ENCODE measurements at places on chromosomes 16 and 17.

GRCh38 chr16:83878838-83879237, 20.1 kb upstream of the MLYCD start:
- DNase-seq, result no peak

- no peak for DNase-seq
These were observed 7.0 kb upstream of the ANKFY1 start for GRCh38 chr17:4270736-4271135.

GRCh38 chr17:72682605-72683004, 409.9 kb downstream of the SLC39A11 start:
- no peak for DNase-seq

DNA sequence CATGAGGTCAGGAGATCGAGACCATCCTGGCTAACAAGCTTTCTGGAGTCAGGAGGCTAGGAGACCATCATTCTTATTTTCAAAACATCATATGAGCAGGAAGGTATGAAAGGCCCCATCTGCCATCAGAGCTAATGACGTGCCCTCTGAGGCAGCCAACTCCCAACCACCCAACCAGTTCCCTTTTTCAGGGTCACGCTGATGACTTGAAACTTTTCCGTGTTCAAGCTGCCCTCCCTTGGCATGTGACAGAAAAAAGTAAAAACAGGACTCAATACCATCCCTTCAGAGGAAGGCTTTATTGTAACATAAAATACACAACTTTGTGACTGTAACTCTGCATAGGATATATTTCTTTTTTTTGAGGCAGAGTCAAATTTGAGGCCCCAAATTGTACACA, 4.6 kb upstream of the GHDC start:
- no peak for DNase-seq

- DNase-seq, result no peak
These were observed 2.6 kb downstream of the HOXB9 start for GRCh38 chr17:48623583-48623982.

DNA sequence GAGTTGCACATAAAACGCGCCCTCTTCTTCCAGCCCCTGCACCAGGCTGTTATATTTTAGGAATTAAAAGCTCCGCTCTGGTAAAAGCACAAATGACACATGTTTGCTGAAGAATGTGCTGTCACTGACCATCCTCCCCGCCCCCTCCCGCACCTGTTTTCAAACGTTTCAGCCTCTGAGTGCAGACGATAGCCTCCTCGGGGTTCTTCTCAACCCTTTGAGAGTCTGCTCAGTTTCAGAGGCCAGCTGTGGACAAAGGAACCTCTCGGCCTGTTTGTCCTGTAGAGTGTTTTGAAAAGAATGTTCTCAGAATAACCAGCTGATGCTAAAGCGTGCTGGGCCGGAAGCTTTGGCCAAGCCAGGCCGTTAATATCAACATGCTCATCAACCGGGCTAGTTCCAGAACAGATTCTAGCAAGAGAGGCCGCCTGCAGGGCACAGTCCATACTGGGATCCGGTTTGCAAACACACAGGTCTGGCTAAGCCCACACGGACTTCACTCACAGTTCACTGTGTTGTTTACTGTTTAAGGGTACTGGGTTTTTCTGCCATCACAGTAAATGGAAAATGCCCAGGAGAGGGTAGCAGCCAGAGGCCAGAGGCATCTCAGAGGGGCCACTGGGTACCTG, 6.4 kb upstream of the CACNG4 start:
- DNase-seq, result no peak

DNA sequence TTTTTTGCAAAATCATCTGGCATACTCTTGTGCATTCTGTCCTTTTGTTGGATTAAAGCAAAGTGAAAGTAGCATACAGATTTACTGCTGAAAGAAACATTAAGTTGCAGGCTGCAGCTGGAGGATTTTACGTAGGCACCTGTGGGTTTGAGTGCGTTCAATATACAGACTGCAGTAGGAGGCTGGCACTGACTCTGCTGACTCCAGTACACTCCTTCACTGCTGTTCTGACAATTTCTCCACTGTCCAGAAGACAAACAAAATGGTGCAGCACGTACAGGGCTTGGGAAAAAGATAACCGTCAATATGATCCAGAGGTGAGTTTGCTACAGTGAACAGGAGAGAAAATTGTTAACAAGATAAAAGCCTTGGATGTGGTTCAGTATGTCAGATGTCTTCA, 73.3 kb downstream of the TANC2 start:
- DNase-seq, result no peak

- DNase-seq, result no peak
These were observed 5.9 kb upstream of the ALKBH5 start for GRCh38 chr17:18177722-18178121.

DNA sequence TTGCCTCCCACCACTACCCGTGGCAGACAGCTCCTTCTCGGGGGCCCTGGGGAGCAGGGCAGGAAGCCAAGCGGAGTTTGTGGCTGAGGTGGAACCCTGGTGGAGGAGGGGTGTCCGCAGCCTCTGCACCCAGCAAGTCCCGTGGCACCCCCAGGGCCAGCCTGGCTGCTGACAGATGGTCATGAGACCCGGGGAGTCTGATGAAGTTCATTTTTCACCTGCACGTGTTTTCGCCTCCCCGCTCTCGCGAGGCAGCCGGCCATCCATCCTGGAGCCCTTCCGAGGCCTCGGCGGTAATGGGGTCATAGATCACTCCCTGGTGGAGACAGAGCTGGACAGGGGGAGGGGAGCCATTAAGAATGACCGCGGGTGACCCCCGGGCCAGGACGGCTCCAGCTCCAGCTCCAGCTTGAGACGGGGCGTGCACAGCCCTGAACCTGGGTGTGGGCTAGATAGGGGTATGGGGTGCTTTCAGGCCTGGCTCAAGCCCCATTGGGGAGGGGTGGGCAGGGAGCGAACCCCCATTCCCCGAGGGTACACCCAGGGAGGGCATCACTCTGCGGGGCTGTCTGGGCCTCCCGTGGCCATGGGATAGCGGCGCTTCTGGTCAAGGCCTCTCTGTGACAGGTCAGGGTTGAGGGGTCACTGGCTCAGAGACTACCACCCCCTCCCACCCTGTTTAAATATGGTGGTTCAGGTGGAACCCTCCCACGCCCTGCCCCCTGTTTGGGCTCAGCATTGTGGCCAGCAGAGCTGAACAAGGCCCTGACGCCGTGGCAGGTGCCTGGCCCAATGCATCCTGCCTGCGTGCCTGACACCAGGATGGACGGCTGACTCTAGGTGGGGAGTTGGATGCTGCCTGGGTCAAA, 227.4 kb upstream of the GSE1 start:
- no peak for DNase-seq

DNA sequence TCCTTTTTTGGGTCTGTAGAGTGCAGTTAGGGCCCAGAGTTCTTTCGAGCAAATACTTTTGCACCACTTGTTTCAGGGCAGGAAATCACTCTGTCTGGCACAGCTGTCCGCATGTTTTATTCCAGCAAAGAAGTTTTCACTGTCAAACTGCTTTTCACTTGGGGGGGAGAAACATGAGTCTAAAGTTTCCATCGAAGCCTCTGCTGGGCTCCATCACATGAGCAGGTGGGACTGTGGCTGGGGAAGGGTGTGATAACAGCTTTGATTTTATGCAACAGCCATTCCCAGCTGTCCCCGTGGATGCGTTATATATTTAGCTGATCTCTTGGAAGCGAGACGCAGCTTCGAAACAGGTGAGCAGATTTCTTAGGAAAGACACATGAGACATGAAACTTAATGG, 288.6 kb downstream of the SNX29 start:
- no peak for DNase-seq

DNA sequence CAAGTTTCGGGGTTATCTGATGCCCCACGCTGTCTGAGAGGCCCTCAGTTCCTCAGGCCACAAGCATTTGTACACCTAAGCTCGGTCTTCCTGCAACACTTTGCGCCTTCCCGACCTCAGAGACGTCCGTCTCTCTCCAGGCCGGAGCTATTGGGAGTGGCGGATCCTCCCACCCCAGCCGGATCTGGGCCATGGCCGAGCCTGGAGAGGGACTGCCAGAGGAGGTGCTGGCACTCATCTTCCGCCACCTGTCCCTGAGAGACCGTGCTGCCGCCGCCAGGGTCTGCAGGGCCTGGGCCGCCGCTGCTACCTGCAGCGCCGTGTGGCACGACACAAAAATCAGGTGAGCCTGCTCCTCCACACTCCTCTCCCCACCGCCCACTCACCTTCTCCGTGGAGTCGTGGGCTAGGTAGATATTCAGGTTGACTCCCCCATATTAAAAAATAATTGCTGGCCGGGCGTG, 1.9 kb downstream of the FBXL8 start:
- DNase-seq, result no peak

DNA sequence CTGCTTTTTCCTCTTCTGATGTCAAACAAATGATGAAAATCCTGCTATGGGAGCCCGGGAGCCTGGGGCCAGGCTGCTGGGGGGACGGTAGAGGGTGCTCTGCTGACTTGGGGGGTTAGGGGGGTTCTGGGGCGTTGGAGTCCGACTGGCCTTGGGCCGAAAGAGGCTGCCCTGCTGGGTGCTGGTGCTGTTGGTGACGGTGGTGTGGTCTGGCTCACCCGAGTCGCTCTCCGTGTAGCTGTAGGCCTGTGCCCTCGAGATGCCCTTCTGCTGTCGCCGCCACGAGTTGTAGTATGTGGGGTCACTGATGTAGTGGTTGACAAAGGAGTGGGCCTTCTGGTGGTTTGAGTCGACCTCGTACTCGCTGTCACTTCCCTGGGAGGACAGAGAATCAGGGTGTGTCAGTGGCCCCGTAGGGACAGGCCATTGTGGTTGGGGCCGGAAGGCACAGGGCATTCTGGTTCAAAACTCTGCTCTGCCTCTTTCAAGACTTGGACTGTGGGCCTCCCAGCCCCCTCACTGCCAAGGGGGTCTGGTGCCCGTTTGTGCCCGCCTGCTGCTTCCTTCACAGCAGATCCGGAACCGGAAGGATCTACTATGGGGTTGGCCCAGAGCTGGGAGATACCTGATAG, 26.9 kb upstream of the CDC42EP4 start:
- DNase-seq, result no peak

GRCh38 chr16:86383488-86384262, 126.7 kb upstream of the FOXF1 start:
- DNase-seq, result no peak

GRCh38 chr17:2137342-2138098, 82.6 kb downstream of the HIC1 start:
- DNase-seq, result no peak

DNA sequence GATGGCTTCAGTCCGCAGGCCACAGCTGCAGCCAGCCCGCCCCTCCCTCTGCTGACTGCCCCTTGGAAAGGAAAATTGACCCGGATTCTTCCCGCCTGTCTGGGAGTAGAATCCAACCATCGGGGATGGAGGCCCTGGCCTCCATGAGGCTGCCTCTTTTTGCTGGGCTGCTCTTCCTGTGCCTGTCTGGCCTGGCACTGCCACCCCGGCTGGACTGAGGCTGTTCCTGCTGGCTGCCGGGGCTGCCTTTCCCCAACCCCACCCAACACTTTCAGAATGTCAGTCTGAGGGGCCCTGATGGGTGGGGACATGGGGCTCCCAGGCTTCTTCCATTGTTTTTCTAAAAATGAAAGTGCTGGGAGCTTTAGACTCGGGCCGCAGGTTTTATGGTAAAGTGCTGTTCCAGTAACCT, 7.3 kb downstream of the BAHCC1 start:
- no peak for DNase-seq

GRCh38 chr17:29363716-29364115, 26.4 kb upstream of the TAOK1 start:
- DNase-seq, result no peak

GRCh38 chr17:7443499-7444485, 1.1 kb upstream of the CHRNB1 start:
- no peak for DNase-seq

DNA sequence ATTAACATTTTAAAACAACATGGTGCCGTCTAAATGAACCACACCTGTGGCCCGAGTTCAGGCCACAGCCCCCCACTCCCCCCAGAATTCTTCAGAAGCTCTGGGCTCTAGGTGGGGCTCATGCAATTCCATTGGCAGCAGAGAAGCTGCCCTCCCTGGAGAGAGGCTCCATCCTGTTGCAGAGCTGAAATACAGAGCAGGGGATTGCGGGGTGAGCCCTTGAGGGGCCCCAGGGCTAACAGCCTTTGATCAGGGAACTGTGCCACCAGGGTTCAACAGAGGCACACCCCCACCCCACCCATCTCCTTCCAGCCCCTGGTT, 69.3 kb downstream of the ABR start:
- DNase-seq, result no peak

- no peak for DNase-seq
These were observed 9.0 kb downstream of the CBFA2T3 start for GRCh38 chr16:88967830-88968588.

DNA sequence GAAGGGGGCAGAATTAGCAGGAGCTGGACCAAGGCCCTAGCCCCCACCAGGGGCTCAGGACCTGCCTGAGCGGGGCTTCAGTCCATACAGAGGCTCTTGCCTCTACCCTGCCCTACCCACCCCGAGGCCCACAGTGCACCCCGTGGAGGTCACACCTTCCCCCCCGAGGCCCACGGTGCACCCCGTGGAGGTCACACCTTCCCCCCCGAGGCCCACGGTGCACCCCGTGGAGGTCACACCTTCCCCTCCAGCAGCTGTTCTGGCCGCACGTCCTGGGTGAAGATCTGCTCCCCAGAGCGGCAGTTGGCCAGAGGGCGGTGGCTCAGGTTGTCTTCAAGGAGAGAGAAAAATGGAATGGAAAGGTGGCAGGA, 11.4 kb downstream of the CASKIN2 start:
- DNase-seq, result no peak

DNA sequence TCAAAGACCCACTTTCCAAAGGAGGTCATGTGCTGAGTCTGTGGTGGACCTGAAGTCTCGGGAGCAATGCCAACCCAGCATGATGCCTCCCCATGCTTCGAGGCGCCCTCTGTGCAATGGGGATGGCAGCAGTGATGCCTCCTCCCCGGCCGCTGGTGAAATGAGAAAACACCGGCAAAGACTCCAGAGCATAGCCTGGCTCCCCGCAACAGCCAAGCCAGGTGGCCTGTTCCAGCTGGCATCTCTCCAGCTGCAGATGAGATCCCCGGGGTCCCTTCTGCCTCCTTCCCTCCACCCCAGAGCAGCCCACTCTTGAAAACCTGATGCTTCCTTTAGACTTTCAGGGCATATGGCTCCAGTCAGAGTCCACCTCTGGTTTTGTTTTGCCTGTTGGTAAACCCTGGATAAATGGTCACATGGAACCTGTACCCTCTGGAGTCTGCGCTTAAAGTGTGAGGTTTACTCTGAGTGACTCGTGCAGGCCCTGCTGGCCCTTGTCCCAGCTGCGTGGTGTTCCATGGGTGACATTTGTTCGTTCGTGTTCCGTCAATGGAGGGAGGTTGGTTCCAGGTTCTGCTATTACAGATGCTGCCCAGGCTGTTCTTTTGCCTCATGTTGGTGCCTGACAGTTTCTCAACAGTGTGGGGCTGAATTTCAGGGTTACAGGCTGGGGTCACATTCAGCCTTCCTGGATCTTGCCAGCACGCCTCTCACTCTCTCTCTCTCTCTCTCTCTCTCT, 181.8 kb upstream of the CIBAR2 start:
- no peak for DNase-seq

GRCh38 chr16:50688083-50688482, 5.3 kb upstream of the NOD2 start:
- no peak for DNase-seq

- no peak for DNase-seq
These were observed 1.1 kb upstream of the HNF1B start for GRCh38 chr17:37745801-37746426.

DNA sequence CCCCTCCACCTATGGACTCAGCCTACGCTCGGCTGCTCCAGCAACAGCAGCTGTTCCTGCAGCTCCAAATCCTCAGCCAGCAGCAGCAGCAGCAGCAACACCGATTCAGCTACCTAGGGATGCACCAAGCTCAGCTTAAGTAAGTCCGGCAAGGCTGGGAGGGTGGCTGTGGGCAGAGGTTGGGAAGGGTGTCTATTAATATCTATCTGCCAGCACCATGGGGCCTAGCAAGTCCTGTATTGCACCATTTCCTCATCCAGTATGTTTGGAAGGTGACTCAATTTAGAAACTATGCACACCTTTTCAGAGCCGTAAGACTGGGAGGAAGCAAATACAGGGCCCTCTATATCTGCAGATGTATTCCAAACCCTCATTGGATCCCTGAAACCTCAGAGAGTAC, 45.0 kb upstream of the ARHGAP44 start:
- no peak for DNase-seq

All from activated CD4-positive, alpha-beta T cell treated with anti-CD3 and anti-CD28 coated beads, Interleukin-2, amount 10 ng/mL, durations not matched to agents 7 days and 5 days (primary cell).